ENCODE measurements at places on chromosomes 2 and 18. TPM values are rescaled to one million over a fixed set of nuclear protein-coding genes. Genes with fewer than 3 reads are reported as not detected.

GRCh38 chr2:211453311-211453887 is 897.0 kb downstream of the CPS1 start:
- no peak for DNase-seq
- no peaks in the 10 kb centered on the region for H3K4me1 ChIP-seq
- no peak overlapping the region for H3K4me3 ChIP-seq

CD28 gene
- total RNA-seq, result 113 TPM

DNA sequence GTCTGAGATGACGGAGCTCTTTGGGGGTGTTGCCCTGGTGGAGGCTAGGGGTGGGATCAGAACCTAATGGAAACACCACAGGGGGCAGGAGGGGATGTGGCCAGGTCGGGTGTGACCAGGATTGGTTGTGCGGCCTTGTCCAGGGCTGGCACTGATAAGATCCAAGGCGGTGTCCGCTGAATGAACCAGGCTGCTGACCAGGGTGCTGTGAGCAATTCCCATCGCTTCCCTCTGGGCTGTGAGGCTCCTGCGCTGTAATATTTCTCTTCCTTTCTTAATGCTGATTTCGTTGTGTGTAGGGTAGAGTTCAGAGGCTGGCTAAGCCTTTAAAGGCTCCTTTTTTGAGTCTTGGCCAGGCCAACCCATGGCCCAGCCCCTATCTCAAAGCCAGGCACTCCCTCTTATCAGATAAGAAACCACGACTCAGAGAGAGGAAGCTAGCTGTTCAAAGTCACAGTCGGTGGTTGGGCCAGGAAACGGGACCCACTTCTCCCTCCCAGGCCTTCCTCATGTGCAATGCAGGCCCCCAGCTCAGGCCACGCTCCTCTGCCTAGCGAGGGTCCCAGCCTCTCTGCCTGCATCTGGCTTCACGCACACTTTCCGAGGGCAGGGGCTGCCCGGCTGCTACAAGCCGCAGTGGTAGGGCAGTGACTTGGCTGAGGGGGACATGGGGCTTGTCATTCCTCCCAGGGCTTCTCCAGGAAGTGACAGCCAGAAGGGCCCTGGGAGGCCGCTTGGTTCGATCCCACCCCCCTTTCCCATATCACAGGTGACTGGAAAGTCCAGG is 26.0 kb upstream of the FOSL2 start:
- no peak overlapping the region for H3K27ac ChIP-seq
- H3K4me3 ChIP-seq, result peak overlapping the region; percentile 14
- H3K36me3 ChIP-seq, result no peaks in the 10 kb centered on the region
- no peaks in the 10 kb centered on the region for H3K27me3 ChIP-seq
- H3K4me1 ChIP-seq, result peaks cover 47% of the 10 kb centered on the region
- DNase-seq, result peak; percentile 56

- no peaks in the 10 kb centered on the region for H3K4me1 ChIP-seq
- no peak overlapping the region for H3K27ac ChIP-seq
- DNase-seq, result no peak
- no peak overlapping the region for H3K4me3 ChIP-seq
Measured at GRCh38 chr18:78758496-78758895, 221.1 kb upstream of the SALL3 start.

DNA sequence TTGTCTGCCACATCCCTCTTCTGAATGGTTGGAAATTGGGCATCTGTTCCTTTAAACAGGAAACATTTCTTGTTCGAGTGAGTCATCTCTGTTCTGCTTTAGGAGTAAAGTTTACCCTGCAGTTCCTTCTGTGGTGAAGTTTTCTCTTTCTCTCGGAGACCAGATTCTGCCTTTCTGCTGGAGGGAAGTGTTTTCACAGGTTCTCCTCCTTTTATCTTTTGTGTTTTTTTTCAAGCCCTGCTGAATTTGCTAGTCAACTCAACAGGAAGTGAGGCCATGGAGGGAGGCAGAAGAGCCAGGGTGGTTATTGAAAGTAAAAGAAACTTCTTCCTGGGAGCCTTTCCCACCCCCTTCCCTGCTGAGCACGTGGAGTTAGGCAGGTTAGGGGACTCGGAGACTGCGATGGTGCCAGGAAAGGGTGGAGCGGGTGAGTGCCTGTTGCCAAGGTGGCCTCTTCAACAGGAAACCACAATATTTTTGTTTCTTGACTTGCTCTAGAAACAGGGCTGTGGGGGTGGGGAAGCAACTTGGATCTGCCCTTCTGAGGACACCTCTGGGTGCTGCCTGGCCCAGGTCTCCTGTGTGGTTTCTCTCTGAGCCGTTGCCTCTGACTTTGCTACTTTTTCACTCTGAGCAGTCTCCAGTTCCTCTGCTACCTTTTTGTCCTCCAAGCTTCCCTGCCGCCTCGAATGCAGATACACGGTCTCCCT is 2.2 kb upstream of the CASP8 start:
- H3K4me1 ChIP-seq, result peaks cover 71% of the 10 kb centered on the region
- no peaks in the 10 kb centered on the region for H3K27me3 ChIP-seq
- no peaks in the 10 kb centered on the region for H3K36me3 ChIP-seq
- H3K4me3 ChIP-seq, result peak overlapping the region; percentile 80

DNA sequence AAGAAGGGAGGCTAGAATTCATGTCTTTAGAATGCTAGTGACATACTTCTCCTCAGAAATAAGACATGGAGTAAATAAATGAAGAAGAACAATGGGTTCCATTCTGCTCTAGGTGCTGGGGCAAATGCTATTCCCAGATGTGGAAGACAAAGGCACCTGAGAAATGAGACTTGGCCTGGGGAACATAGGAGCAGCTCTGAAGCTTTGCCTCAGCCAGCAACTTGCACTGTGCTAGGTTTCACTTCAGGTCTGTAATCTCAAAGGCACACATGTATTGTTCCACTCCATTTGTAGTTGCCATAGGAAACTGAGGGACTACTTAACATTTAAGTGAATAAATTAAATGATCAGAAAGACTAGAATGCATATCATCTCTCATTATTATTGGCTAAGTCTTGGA is 538.9 kb upstream of the REG3G start:
- no peaks in the 10 kb centered on the region for H3K36me3 ChIP-seq
- DNase-seq, result no peak
- H3K27me3 ChIP-seq, result no peaks in the 10 kb centered on the region
- no peaks in the 10 kb centered on the region for H3K4me1 ChIP-seq
- H3K27ac ChIP-seq, result no peak overlapping the region

- no peak overlapping the region for H3K4me3 ChIP-seq
- no peaks in the 10 kb centered on the region for H3K27me3 ChIP-seq
- H3K27ac ChIP-seq, result no peak overlapping the region
- no peaks in the 10 kb centered on the region for H3K4me1 ChIP-seq
- H3K36me3 ChIP-seq, result no peaks in the 10 kb centered on the region
Measured at GRCh38 chr2:240998706-240998994, 232 bp downstream of the SNED1 start.

DNA sequence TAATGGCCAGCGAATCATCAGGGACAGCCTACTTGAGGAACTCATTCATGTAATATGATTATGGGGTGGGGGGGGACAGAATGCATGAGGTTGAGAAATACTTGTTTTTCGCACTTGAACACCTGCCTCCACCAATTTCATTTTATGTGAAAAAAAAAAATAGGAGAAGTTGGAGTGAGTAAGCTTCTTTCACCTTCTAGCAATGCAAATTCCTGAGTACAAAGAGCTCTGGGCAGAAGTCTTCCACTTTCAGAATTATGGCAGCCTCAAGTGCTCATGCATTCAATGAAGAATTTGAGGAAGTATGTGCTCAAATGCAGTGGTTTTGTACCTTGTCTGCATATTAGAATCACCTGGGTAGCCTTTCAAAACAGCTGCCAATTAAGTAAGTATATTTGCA is 40.1 kb upstream of the GPD2 start:
- no peak overlapping the region for H3K27ac ChIP-seq
- DNase-seq, result no peak
- H3K27me3 ChIP-seq, result no peaks in the 10 kb centered on the region
- H3K4me1 ChIP-seq, result peaks cover 5% of the 10 kb centered on the region
- H3K36me3 ChIP-seq, result no peaks in the 10 kb centered on the region

DNA sequence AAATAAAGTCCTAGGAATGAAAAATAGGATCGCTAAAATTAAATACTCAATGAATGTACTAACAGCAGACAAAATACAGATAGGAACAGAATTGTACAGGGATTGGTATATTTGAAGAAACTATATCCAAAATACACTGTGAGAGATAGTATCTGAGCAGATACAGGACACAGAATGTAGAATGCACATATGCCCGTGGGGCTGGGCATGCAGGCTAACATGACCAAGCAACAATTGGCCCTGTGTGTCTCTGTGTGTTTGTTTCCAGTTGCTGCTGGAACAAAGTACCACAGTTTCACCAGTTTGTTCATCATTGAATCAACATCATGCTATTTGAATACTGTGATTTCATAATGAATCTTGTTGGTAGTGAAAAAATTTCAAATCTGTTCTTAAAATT is 127.6 kb downstream of the PMAIP1 start:
- H3K27me3 ChIP-seq, result no peaks in the 10 kb centered on the region
- H3K27ac ChIP-seq, result no peak overlapping the region
- no peak for DNase-seq
- H3K4me3 ChIP-seq, result no peak overlapping the region

GRCh38 chr18:10226971-10227370 is 227.5 kb upstream of the APCDD1 start:
- no peaks in the 10 kb centered on the region for H3K36me3 ChIP-seq
- no peak for DNase-seq
- H3K4me1 ChIP-seq, result no peaks in the 10 kb centered on the region
- no peak overlapping the region for H3K4me3 ChIP-seq

SLC30A3 gene
- total RNA-seq, result not detected

- H3K4me1 ChIP-seq, result peaks cover 4% of the 10 kb centered on the region
- DNase-seq, result no peak
- no peak overlapping the region for H3K27ac ChIP-seq
- H3K36me3 ChIP-seq, result no peaks in the 10 kb centered on the region
- no peaks in the 10 kb centered on the region for H3K27me3 ChIP-seq
Measured at GRCh38 chr2:46230115-46230571, 67.1 kb upstream of the EPAS1 start.

TCF4 gene
- total RNA-seq, result 2.6 TPM

SLC4A3 gene
- 3.4 TPM for total RNA-seq

IMPACT gene
- 17.5 TPM for total RNA-seq

C1D gene
- total RNA-seq, result 13.2 TPM

ACYP2 gene
- total RNA-seq, result 12.8 TPM

DNA sequence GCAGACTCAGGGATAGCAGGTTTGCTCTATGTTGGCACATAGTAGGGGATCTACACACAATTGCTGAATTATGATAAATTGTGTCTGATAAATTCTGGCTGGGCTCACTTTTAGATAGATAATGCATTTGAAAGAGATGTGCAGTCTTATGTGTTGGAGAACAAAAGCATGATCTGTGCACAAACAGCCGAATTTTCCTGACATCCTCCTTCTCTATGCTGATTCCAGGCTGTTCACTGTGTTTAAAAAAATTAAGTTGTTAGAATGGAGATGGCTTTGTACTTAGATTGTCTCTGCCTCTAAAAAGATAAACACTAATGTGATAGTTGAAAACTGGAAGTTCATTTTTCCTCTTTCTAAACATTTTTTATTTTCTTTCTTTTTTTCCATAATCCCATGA is 2.1 kb downstream of the CERS6 start:
- H3K4me1 ChIP-seq, result peaks cover 12% of the 10 kb centered on the region
- DNase-seq, result no peak
- H3K27me3 ChIP-seq, result no peaks in the 10 kb centered on the region
- peaks cover 6% of the 10 kb centered on the region for H3K36me3 ChIP-seq
- no peak overlapping the region for H3K27ac ChIP-seq
- peak overlapping the region; percentile 59 for H3K4me3 ChIP-seq

NRP2 gene
- 0.50 TPM for total RNA-seq

- H3K4me1 ChIP-seq, result no peaks in the 10 kb centered on the region
- DNase-seq, result no peak
- no peaks in the 10 kb centered on the region for H3K27me3 ChIP-seq
- no peak overlapping the region for H3K27ac ChIP-seq
- H3K4me3 ChIP-seq, result no peak overlapping the region
Measured at GRCh38 chr2:124283096-124283495, 258.0 kb downstream of the CNTNAP5 start.

GRCh38 chr2:12709207-12709522 is 7.6 kb upstream of the TRIB2 start:
- peak overlapping the region; percentile 9 for H3K27ac ChIP-seq
- no peak overlapping the region for H3K4me3 ChIP-seq
- no peaks in the 10 kb centered on the region for H3K27me3 ChIP-seq

GRCh38 chr2:27071277-27071989 is at the start of gene OST4:
Gene OST4, minus strand, starts transcription at chr2:27071654.
- peak within 1 kb of the TSS; percentile 83 for H3K4me3 ChIP-seq
- H3K36me3 ChIP-seq, result peaks cover 38% of the 10 kb centered on the region
- peaks cover 29% of the 10 kb centered on the region for H3K4me1 ChIP-seq

- no peak for DNase-seq
- no peaks in the 10 kb centered on the region for H3K4me1 ChIP-seq
- no peak overlapping the region for H3K4me3 ChIP-seq
- H3K36me3 ChIP-seq, result no peaks in the 10 kb centered on the region
- H3K27me3 ChIP-seq, result no peaks in the 10 kb centered on the region
- H3K27ac ChIP-seq, result no peak overlapping the region
Measured at GRCh38 chr2:69164061-69164778, 151.2 kb downstream of the ANTXR1 start.

GRCh38 chr2:227450926-227451654 is 20.9 kb upstream of the AGFG1 start:
- H3K4me3 ChIP-seq, result no peak overlapping the region
- DNase-seq, result no peak
- H3K27me3 ChIP-seq, result no peaks in the 10 kb centered on the region
- no peak overlapping the region for H3K27ac ChIP-seq
- H3K4me1 ChIP-seq, result no peaks in the 10 kb centered on the region

DNA sequence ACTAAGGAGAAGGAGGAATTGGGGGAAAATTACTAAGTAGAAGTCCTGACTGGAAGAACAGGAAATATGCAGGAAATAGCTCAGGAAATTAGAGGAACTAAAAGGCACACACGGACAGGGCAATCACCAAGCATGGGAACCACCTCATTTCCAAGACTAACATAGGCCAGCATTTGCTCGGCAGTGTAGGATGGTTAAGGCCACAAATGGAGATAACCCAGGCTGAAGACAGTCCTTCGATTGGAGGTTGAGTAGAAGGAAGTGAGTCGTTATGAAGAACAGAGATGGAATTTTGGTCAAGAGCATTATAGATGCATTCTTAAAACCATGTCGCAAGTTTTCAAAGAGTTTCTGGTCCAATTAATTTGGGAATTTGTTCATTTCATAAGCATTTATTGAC is 401.4 kb downstream of the ALK start:
- no peaks in the 10 kb centered on the region for H3K27me3 ChIP-seq
- H3K4me1 ChIP-seq, result no peaks in the 10 kb centered on the region
- H3K36me3 ChIP-seq, result no peaks in the 10 kb centered on the region
- H3K4me3 ChIP-seq, result no peak overlapping the region

- H3K27ac ChIP-seq, result no peak overlapping the region
- H3K4me1 ChIP-seq, result no peaks in the 10 kb centered on the region
- no peak overlapping the region for H3K4me3 ChIP-seq
- no peak for DNase-seq
- H3K27me3 ChIP-seq, result no peaks in the 10 kb centered on the region
Measured at GRCh38 chr2:118388771-118389170, 300.5 kb downstream of the INSIG2 start.

All from naive thymus-derived CD4-positive, alpha-beta T cell (primary cell).